Mononuclear cell (primary cell): ENCODE measurements at places on chromosomes 5 and 9. TPM values are rescaled to one million over a fixed set of nuclear protein-coding genes. Genes with fewer than 3 reads are reported as not detected.

Gene PCDHAC1
- not detected for total RNA-seq

Gene PIGO
- 8.7 TPM for total RNA-seq

Gene GRAMD2B
- 6.9 TPM for total RNA-seq

Gene ZNF169
- total RNA-seq = 6.4 TPM
